ENCODE measurements at places on chromosomes 1 and 21.

- DNase-seq, result no peak
Measured at GRCh38 chr1:153466908-153467307, 6.5 kb upstream of the S100A7 start.

- DNase-seq, result no peak
Measured at GRCh38 chr1:151370211-151370911, 2.1 kb downstream of the SELENBP1 start.

DNA sequence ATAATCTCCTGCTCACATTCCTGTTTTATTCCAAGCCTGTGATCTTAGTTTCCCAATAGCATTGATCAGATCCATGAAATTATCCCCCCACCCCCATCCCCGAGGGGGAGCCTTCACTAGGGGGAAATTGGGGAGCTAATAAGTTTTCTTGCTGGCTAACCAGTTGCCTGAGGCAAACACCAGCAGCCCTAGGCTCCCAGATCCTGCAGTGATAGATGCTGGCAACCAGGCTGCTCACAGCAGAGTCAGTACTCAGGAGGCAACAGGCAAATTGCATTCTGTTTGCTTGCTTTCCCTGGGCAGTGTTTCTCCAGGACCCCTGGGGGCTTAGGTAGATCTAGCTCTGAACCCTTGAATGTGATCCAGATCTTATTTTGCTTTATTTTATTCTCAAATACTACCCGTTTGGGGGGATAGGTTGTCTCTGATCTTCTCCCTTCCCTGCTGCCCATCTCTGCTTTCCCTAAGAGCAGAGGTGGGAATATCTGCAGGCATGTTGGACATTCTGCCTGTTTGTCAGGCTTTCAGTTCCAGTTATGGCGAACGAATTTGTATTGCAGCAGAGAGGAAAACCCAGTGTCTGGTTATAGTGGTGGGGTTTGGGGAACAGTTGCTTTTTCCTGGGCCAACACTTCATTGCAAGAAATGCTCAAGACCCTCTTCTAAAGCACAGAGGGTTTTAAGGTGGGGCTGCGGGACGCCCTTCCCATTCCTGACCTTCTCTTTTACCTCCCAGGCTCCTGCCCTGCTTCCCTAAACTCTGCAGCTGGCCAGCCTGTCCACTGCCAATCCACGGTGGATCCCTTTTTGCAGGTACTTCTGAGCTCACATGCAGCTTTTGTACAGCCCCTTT is 289.8 kb upstream of the PLXNA2 start:
- DNase-seq, result no peak

DNA sequence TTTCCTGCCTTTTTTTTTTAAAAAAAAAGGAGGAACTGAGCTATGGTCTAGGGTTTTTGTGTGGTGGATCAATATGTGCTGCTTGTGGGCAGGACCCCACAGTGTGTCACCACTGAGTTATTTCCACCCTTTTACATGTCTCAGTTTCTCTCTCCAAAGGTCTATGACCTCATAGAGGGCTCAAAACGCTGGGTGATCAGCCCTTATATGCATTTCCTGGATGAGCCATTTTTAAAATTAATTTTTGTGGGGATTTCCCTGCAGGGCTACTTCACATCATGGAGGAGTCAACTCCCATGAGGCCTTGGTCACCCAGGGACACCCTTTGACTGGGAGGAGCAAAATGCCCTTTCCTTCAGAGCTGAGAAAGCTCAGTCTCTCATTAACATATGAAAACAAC is 20.7 kb upstream of the HAO2 start:
- DNase-seq, result no peak

GRCh38 chr21:14699433-14700407 is 153.6 kb upstream of the SAMSN1 start:
- no peak for DNase-seq

- DNase-seq, result no peak
Measured at GRCh38 chr1:185917646-185918045, 183.5 kb downstream of the HMCN1 start.

- peak; percentile 84 for DNase-seq
Measured at GRCh38 chr1:205258719-205259118, 31.0 kb downstream of the TMCC2 start.

GRCh38 chr1:224430511-224431113 is 4.0 kb downstream of the WDR26 start:
- peak; percentile 50 for DNase-seq

DNA sequence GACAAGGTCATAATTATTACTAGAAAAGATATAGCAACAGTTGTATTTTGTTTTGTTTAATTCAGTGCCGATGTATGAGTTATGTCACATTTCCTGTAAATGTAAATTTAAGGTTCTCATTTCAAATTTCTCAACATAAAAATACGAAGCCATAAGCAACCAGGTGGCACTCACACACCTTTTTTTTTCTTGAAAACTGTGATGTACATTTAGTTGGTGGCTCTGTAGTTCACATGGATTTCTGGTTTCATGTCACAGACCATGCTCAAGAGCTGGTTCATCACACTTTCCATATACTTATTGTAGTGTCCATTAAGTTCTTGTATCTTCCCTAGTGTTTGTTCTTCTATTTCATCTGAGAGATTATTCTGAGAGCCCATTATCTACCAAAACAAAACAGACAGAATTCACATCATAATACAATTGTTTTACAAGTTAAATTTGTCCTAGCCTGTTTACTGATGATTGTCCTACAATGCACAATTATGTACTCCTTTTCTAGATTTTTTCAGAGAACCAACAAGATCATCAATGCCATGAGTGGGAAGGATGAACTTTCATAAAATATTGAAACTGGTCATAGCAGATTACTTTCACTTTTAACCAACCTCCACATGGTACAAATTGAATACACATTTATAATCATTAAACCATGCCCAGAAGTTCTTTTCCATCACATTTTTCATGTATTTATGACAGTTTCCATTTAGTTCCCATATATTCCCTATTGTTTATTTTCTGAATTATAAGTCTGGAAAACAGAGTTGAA is 17.1 kb downstream of the ATP6V1G3 start:
- DNase-seq, result no peak

GRCh38 chr1:38565020-38565491 is 294.5 kb downstream of the RRAGC start:
- DNase-seq, result no peak

- DNase-seq, result no peak
Measured at GRCh38 chr1:40232444-40232843, 15.3 kb upstream of the TMCO2 start.

GRCh38 chr1:55870106-55870505 is 654.9 kb upstream of the USP24 start:
- no peak for DNase-seq

GRCh38 chr1:111832521-111833155 is 76.9 kb downstream of the DDX20 start:
- DNase-seq, result no peak

DNA sequence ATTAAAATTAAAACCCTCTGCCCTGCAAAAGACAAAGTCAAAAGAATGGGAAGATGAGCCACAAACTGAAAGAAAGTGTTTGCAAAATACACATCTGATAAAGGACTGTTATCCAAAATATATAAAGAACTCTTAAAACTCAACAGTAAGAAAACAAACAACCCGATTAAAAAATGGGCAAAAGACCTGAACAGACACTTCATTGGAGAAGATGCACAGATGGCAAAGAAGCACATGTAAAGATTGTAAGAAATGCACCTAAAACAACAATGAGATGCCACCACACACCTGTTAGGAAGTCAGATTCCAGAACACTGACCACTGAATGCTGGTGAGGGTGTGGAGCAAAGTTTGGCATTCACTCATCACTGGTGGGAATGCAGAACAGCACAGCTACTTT is 24.6 kb upstream of the POFUT2 start:
- no peak for DNase-seq

- DNase-seq, result no peak
Measured at GRCh38 chr1:116923421-116923820, 13.7 kb downstream of the PTGFRN start.

DNA sequence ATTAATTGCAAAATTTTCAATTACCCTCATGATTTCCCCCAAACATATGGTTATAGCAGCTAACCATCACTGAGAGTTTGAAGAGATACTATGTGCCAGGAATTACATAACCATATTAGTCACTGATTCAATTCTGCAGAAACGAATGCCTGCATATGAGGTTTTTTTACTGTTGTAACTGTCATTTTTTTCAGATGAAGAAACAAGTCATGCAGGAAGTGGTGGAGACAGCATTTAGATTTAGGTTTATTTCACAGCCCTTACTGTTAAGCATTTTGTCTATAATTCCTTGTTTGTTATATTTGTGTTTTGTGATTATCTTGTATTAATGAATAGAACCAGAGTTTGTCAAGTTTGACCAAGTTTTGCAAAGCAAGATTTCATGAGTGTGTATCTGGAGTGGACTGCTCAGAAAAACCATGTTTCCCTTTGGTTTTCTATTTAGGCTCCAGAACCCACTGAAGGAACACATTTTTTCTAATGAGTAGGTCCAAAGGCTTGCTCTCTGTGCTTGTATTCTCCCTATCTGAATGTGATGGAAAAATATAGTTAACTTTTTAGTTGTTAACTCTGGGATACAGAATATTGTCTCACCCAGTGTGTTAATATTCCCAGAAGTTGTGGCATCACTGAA is 308.5 kb upstream of the ADAMTS5 start:
- peak; percentile 71 for DNase-seq

- peak; percentile 9 for DNase-seq
Measured at GRCh38 chr1:88398338-88398737, 285.7 kb upstream of the PKN2 start.

DNA sequence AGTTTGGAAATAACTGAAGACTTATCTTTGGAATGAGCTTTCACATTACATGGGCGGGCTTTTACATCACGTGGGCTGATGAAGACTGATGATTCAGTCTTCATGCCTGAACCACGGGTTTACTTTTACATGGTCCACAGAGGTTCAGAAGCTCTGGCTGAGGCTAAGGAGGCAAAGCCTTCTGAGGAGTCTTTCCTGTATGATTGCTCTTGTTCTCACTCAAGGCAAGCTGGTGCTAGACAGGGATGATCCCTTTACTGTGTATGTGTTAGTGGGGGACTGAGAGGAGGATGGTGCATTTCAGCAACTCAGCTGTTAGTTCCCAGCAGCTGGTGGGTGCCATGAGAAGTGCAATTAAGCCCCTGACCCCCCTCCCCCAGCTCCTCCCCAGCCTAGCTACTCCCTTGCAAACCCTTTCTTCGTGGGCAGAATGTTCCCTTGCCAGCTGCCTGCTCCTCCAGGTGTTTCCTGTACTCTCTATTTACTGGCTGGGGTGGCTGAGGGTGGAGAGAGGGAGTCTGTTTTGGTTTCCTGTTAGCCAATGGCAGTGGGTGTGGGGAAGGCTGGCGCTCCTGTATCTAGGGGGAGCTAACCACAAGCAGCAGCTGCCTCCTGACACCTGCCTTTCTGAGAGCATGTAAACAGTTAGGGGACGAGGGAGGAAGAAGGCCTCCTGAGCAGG is 15.4 kb downstream of the BTG2 start:
- DNase-seq, result no peak

GRCh38 chr1:65417729-65418128 is 2.7 kb upstream of the LEPR start:
- DNase-seq, result peak; percentile 69

DNA sequence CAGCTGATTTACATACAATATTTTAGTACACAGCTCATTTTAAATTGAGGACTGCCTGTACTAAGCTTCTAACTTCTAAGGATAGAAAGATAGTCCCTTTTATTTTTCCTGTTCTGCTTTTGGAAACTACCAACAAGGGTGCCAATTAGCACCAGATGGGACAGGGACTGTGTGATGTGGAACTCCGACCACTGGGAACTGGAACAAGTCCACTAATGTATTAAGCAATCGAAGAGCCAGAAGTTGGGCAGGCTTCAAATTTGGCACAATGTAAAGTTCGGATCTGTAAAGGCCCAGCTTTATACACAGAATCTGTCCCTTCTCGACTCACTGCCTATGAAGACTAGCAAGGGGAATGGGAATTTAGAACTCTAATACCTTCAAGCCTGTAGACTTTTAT is 149.3 kb downstream of the ZC3H11B start:
- DNase-seq, result no peak

DNA sequence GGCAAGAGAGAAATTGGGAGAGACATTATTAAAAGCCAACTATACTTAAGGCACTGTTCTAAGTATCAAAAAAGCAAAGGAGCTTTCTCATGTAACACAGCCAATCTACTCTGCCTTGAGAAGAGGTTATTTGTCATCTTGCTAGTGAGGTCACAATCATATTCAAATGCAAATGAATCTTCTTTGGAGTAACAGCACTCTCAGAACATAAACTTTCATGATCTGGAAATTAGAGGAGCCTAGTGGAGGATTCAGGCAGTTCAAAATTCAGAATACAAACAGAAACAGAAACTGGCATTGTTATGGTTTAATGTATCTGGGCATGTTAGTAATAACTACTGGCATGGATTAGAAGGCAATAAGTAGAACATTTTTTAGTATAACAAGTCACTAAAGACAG is 57.4 kb downstream of the ARID4B start:
- DNase-seq, result peak; percentile 34

GRCh38 chr1:29344336-29344735 is 108.0 kb downstream of the PTPRU start:
- DNase-seq, result no peak

DNA sequence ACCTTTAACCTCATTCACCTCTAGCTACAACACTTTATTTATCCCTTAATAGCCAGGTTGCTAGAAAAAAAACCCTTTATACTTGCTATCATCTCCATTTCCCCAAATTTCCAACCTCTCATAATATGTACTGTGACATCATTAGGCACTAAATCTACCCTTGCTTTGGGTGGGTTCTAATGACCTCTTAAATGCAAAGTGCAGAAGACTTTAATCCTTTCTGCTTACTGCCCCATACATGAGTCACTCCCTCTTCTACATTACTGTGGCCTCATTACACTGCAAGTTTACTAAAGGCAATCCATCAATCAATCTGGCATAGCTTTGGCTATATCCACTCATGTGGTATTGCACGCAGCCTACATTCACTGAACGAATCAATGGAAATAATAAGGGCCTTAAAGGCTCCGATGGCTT is 353.3 kb downstream of the SMYD3 start:
- DNase-seq, result no peak

Data from foreskin keratinocyte (primary cell).